Activated CD4-positive, alpha-beta T cell treated with anti-CD3 and anti-CD28 coated beads, Interleukin-2, amount 10 ng/mL, durations not matched to agents 7 days and 5 days (primary cell): ENCODE measurements at places on chromosomes 3 and 15. TPM values are rescaled to one million over a fixed set of nuclear protein-coding genes. Genes with fewer than 3 reads are reported as not detected.

PRR20G gene
- not detected for total RNA-seq

COMMD2 gene
- total RNA-seq: 30.9 TPM

DNA sequence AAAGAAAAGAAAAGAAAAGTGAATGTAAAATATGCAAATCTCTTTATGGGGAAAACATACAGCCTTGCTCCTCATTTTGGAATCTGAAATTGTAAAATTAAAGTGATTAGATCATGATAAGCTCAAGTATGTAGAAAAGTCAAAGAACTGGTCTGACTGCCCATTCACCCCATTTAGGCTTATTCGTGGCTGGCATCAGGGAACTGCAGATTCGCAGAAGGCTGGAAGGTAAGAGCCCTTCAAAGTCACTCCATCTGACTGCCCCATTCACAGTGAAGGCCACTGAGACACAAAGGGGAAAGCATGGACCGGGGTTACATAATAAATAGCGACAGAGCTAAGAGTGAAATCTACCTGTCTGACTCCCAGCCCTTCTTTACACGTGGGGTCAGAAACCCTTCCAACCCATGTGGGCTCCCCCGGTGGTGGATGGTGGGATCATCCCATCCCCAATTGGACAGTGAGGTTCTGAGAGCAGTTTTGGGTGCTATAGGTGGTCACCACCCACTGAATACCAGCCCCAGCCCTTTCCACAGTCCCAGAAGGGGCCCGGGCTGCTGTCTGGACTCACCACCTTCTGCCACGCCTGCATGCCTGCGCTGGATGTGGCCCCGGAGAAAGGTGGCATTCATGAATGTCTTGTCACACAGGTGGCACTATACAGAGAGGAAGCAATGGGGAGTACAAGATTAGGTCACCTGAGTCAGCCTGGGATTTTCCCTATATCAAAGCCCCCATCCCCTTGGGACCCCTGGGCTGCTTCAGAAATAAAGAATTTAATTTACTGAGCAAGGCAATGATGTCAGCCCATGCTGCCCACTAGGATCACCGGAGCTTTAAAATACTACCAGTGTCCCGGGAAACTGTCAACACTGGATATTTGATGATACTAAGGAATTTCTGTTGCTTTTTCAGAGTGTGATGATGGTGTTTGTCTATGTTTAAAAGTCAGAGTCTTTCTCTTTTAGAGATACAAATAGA is 17.9 kb downstream of the DZIP1L start:
- DNase-seq: no peak

DNA sequence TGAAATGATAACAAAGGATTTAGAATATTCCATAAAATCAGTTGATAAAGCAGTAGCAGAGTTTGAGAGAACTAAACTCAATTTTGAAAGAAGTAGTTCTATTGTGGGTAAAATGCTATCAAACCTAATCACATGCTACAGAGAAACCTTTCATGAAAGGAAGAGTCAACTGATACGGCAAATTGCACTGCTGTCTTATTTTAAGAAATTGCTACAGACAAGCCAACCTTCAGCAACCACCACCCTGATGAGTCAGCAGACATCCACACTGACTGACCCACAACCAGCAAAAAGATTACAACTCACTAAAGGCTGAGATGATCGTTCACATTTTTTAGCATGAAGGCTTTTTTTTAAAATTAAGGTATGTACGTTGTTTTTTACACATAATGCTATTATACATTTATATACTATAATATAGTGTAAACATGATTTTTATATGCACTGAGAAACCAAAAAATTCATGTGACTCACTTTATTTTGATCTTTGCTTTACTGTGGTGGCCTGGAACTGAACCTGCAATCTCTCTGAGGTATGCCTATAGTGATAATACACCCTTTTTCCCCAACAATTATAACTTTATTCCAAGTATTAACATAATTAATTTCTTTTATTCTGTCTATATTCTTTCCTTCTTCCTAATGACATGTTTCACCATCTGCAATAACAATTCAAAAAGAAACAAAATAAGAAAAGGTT is 109.9 kb downstream of the TBC1D5 start:
- no peak for DNase-seq

- no peak for DNase-seq
These were observed 38.2 kb downstream of the STAG1 start for GRCh38 chr3:136714020-136714419.

DNA sequence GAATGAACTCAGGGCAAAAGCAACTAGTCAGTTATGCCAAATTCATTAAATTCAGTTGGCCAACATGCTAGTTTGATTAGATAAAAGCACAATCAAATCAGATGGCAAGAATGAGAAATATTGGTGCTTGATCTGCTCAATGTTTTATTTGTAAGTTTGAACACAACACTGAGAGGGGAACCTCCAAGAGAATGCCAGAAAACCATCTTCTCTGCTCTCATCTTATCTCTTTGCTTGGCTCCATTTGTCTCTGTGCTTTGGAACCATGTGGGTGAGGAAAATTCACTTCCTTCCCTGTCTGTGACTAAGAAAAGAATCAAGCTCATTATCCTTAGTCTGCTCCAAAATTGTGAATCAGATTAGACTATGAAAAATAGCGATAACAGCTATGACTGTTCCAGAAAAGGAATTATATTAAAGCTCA is 43.6 kb upstream of the DCBLD2 start:
- DNase-seq: no peak

DNA sequence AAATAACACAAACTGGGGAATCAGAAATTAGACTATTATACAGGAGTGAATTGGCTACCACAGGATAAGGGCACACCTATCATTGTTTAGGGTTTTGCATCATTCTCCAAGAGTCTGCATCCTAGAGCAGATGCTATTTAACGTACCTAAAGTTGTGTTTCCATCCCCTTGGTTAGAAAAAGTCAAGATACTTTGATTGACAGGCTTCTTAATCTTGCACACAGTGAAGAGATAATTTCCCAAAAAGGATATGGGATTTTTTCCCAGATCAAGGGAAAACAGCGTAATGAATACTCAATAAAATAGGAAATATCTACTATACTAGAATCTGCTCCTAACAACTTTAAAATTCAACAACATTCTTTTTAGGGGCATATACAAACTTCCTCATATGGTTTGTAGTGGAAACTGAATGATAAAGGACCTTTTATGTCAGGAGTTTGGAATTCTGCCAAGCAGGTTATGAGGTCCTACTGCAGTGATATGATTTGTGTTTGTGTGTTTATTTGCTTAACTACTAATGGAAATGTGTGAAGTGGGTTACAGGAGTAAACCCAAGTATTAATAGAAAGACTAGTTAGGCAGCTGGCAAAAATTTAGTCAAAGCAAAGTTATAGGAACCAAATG is 124.1 kb upstream of the MME start:
- DNase-seq: no peak

DNA sequence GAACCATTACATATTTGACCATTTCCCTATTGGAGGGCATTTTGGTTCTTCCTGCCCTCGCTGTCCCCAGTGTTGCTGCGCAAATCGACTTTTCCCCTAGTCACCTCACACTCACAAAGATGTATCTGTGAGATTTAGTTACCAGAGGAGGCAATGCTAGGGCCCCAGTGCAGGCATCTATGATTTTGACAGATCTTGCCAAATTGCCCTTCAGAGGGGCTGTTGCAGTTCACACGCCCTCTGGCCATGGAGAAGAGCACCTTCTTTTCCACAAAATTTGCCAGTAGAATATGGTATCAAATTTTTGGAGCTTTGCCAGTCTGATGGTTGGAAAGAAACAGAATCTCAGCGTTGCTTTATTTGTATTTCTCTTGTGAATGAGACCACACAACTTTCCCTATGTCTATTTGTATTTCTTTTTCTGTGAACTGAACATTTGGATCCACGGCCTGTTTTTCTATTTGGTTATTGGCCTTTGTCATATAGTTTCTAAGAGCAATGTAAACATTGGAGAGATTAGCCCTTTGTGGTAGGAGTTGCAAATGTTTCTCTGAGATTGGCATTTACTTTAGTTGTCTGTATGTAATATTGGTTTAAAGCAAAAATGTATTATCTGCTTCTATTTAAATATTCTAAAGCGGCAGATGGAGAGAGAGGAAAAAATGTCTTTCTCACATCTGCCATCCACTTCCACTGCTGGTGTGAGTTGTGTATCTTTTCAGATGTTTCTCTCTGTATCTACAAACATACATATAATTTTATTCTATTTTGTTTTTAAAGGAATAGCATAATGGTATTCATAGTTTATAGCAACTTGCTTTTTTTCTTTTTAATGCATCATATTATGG is 66.1 kb downstream of the DNASE1L3 start:
- no peak for DNase-seq

- no peak for DNase-seq
These were observed 55.8 kb downstream of the GUCA1C start for GRCh38 chr3:108897883-108898282.

- DNase-seq: peak; percentile 96
These were observed at the start of gene CLDND1 for GRCh38 chr3:98522544-98523281. CLDND1 (minus strand) TSS chr3:98522902; CDS start chr3:98521424, 1,478 bp downstream.

DNA sequence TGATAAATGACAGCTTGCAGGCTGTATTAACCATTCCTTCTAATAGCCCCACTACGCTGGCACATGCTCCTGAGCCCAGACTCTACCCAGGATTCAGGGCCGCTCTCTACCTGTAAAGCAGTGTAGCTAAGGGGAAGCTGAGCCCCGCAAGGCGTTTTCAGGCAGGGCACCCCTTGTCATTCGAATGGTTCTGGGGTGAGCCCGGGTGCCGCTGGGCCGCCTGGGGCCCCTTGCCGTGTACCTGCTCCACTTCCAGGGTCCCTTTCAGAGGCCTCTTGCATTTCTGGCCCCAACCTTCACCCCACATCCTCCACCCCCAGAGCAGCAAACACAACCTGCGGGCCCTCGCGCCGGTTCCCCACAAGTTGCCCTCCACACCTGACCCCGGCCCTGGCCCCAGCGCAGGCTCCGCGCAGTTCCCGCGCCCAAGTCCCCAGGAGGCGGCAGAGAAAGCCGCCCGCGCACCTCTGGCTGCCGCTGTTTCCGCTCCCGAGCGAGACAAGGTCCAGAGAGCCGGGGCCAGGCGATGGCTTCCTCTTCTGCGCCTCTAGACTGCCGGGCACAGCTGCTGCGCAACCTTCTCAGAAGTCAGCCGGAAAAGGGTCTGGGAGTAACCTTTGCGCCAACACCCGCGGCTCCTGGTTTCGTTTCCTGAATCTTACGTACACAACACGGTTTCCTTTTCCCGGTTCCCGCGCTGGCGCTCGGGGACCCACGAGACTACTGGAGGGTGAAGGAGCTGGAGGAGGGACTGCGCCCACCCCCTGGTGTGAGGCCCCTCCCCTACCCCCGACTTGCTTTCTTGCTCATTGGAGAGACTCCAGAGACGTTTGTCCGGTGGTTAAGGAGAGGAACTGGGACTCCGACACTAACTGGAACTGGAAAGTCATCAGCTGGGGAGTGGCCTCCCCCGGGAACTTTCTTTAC is at the start of gene PLSCR1:
TSS of gene PLSCR1 (minus strand) at position 606 of the 927 bp plus-strand sequence. CDS start 8,055 bp downstream, outside the sequence.
- DNase-seq: peak; percentile 90

DNA sequence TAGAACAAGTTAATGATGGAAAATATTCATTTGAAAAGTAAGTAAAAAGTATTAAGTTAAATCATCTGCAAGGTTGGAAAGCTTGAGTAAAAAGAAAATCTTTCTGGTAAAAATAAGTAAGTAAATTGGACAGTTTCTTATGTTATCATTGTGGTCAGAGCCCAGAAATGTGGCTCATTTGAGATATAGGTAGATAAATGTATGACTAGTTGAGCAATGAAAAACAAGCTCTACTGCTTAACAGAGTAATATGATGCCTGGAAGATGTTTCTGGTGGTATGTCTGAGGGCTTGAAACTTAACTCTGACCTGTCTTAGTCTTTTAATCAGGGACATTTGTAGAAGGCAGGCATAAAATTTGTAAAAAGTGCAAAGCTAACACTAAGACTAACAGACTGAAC is 444.0 kb downstream of the MFSD1 start:
- no peak for DNase-seq

DNA sequence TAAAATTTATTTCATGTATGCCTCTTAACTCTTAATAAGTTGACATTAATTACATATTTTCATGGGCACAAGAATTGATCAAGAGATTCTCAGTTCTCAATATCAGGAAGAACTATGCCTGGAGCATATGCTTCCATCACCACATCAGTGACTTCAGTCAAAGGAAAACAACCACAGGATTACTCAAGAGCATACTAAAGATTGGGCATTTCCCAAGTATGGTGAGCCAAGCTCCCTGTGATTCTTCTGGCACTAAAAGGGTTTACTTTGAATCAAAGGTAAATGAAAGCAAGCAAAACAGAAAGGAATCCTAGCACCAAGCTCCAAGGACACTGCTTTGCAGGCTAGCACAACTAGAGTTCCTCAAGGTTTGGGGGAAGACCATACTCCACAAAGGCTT is 44.6 kb downstream of the FMN1 start:
- no peak for DNase-seq

DNA sequence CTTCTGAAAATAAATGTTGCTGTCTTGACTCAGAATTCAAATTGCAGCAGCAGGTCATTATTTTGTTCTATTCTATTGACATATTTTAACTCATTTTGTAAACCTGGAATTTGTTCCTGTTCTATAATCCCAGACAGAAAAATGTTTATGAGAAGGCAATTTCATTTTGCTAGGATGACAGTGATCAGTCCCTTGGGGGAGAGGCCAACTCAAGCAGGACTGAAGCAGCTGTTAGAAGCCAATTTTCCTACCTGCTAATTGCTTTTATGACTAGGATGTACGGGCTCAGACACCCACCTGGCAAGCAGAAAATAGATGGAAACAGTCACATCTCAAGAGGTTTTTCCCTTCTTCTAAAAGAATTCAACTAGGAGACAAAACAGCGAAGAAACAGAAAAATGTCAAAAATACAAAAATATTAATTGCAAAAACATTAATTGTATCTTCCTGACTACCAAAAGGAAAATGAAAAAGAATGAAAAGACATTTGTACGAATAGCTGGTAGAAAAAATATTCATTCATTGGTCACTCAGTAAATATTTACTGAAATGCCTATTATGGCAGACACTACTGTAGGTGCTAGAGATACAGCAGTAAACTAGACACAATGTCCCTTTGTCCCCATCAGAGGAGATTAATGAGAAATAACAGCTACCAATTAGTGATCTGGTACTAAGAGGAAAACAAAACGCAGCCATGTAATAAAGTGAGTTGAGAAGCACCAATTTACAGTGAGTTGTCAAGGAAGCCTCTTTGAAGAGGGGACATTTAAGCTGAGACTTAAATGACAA is 73.5 kb downstream of the PEAK1 start:
- DNase-seq: no peak

GRCh38 chr15:60442763-60443162 is 36.2 kb downstream of the ICE2 start:
- no peak for DNase-seq
